GM23248 (cell line): ENCODE measurements at places on chromosomes 12 and 14. TPM values are rescaled to one million over a fixed set of nuclear protein-coding genes. Genes with fewer than 3 reads are reported as not detected.

- no peak for DNase-seq
Observed at GRCh38 chr12:105470601-105471000, 140.1 kb downstream of the C12orf75 start.

GRCh38 chr12:131732-132495 is 65.3 kb downstream of the IQSEC3 start:
- no peak for DNase-seq

- peak; percentile 79 for DNase-seq
Observed at GRCh38 chr12:127245437-127245836, 1021.5 kb upstream of the TMEM132C start.

DNA sequence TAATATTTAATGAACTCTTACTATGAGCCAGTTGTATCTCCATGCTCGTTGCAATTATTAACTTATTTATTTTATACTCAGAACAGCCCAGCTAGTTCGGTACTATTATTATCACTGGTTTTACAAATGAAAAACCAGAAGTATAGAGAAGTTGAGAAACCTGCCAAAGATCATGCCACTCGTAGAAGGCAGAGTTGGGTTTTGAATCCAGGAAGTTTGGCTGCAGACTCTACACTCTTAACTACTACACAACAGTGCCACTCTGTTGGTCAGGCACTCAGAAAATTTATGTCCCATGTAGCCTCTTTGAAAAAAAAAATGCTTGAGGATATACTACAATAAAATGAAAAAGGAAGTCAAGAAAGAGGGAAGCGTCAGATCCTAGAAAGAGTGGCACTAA is 71.5 kb upstream of the ARID2 start:
- no peak for DNase-seq

DNA sequence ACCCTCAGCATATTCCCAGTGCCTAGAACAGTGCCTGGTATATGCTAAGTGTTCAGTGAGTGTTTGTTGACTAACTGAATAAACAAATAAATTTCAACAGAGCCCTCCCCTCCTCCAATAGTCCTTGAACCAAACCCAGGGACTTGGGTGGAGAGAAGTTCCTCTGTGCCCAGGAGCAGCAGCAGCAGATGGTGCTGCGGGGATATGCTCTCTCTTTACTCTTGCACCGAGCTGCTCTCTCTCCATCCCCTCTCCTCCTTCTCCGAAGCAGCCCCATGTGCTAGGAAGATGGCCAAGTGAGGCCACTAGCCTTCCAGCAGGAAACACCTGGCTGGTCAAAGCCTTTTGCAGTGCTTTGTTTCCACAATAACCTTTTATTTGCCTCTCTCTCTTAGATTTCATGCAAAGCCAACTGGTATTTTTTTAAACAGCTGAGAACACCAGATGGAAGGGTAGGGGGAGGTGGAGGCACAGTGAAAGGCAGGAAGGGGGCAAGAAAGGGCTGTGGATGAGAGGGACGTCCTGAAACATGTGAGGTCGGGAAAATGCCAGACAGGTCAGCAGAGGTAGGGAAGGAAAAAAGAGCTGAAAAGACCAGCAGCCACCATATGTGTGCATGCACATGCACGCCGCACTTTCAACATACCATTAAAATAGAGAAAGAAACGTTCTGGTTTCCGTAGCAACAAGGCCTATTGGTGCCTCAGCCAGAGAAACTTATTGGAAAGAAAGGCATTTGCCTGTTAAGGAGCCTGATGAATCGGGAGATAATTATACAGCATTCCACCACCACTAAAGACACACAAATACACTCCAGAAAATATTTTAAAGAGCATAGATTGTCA is 78.9 kb downstream of the EMP1 start:
- no peak for DNase-seq

GRCh38 chr12:23084236-23084995 is 459.4 kb downstream of the ETNK1 start:
- DNase-seq = peak; percentile 85

- no peak for DNase-seq
Observed at GRCh38 chr12:21172079-21172478, 41.1 kb downstream of the SLCO1B1 start.

DNA sequence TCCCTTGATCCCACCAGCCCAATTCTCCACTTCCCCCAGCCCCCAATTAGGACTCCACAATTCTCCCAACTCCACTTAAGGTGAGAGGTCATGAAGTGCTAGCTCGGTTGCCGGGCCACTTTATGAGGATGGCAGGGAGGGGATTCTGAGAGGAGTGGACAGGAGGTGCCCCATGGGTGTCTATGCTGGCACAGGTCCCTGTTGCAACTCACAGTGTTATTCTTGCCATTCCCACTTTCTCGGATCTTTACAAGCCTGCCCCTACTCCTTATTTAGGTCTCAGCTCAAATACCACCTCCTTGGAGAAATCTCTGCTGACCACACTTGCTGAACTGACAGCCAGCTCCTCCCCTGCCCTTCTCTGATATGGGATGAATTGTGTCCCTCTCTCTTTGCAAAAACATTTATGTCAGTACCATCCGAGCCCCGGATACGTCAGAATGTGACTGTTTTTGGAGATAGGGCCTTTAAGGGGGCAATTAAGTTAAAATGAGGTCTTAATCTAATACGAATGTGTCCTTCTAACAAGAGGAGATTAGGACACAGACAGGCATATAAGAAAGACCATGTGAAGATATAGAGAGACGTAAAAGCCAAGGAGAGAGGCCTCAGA is 4.2 kb upstream of the LGALS3 start:
- no peak for DNase-seq

GRCh38 chr12:74321381-74321780 is 216.3 kb upstream of the ATXN7L3B start:
- DNase-seq = no peak

DLGAP5 gene
- 11.0 and 13.5 TPM in 2 replicates for total RNA-seq
